ENCODE measurements at places on chromosomes 16 and 17.

GRCh38 chr17:17551361-17551760 is 40.1 kb downstream of the PEMT start:
- peak; percentile 80 for DNase-seq

GRCh38 chr17:79917902-79918484 is 78.8 kb upstream of the CBX4 start:
- DNase-seq = no peak

- no peak for DNase-seq
These were observed 223.8 kb downstream of the IRF8 start for GRCh38 chr16:86122681-86123342.

DNA sequence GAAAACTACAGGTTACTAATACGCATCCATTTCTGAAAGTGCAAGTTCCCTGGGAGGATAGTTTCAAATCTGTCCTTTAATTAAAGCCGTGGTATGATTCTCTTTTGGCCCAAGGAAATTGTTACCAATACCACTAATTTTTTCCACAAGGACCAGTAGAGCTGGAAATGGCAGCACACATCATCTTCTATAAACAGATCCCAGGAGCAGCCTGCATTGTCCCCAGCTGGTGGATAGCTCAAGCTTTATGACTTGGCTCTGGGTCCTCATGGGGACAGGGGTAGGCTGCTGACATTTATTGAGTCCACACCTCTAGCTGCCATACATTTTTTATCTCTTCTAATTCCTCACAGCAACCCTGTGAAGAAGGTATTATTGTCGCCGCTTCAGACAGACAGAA is 35.8 kb upstream of the BHLHA9 start:
- no peak for DNase-seq

DNA sequence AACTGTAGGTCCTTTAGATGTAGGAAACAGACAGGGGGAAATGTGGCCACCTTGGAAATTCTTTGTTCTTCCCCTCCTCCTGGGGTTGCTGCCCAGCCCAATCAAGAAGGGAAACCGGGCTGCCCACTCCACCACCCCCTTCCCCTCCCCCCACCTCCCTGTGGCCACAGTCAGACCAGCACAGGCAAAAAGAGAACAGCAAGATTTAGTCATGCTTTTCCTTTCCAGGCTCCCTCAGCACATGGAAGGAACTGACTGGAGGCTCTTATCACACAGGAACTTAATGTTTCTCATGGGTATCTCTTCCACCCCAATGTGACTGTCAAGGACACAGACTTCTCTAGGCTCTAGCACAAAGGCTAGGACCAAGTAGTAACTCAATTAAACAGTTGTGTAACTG is 3.0 kb upstream of the CCL1 start:
- no peak for DNase-seq

DNA sequence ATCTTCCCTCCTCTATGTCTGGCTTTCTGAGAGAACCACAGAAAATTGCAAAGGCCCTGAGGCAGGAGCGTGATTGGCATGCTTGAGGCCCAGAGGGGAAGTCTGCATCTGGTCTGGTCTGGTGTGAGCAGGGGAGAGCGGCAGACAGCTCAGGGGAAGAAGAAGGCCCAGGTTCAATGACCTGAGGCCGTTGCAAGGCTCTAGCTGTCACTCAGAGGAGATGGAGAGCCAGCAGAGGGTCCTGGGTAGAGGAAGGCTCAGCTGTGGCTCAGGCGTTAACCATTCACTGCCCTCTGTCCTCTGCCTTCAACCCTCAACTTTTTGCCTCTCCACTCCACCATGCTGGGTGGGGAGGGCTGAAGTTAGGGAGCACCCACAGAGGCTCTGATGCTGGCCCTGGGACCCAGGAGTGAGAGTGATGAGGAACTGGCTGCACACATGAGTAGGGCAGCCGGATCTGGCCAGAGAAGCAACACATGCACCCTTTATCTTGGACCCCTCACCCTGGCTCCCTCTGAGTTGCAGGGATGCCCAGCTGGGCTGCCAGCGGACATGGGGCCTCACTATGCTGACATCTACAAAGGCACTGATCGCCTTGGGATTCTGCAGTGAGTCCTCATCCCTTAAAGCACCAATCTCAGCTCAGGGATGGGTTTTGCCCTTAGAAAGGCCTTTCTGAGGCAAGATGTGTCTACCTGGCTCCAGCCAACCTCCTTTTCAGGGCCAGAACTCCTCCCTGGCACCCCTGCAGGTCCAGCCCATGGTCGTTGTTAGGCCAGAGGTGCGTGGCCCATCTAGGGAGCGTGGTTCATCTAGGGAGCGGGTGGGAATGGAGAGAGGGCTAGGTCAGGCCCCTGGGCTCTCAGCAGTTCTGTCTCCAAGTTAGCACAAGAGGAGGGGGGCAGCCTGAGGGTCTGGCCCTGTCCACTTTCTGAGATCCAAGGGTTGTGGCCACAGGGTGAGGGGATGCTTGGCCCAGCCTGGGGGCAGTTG is 7.7 kb upstream of the KRTAP17-1 start:
- DNase-seq = no peak

GRCh38 chr16:12459391-12460063 is 344.2 kb downstream of the CPPED1 start:
- DNase-seq = no peak

DNA sequence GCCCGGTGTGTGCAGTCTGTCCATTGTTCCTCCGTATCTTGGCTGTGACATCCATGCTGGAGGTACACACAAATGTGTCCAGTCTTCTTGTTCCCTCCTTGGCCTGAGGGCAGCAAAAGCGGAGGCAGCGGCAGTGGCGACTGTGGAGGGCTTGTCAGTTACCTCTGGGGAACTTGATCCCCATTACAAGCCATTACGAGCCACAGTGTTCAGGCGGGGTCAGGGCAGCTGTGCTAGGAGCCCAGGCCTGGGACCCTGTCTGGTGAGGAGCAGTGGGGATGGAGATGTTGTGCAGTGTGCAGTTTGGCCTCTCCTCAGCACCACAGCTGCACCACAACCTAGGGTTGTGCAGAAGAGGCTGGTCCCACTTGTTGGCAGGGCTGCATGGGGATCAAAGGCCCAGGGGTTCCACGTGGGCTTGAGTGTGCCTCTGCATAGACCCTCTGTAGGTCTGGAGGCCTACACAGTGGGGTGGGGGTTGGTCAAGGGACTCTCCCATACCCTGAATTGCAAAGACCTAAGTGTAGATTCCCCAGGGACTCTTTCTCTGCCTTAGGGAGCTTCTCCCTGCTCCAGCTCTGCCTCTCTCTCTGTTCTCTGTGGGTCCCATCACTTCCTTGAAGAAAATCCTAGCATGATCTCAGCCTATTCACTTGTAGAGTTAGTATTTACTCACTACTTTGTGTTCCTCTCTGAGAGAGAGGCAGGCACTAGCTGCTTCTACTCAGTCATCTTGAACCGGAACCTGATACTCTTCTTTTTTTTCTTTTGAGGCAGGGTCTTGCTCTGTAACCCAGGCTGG is 58.8 kb downstream of the SLFN11 start:
- DNase-seq = peak; percentile 14

GRCh38 chr17:67946513-67946912 is 49.8 kb downstream of the C17orf58 start:
- DNase-seq = no peak

DNA sequence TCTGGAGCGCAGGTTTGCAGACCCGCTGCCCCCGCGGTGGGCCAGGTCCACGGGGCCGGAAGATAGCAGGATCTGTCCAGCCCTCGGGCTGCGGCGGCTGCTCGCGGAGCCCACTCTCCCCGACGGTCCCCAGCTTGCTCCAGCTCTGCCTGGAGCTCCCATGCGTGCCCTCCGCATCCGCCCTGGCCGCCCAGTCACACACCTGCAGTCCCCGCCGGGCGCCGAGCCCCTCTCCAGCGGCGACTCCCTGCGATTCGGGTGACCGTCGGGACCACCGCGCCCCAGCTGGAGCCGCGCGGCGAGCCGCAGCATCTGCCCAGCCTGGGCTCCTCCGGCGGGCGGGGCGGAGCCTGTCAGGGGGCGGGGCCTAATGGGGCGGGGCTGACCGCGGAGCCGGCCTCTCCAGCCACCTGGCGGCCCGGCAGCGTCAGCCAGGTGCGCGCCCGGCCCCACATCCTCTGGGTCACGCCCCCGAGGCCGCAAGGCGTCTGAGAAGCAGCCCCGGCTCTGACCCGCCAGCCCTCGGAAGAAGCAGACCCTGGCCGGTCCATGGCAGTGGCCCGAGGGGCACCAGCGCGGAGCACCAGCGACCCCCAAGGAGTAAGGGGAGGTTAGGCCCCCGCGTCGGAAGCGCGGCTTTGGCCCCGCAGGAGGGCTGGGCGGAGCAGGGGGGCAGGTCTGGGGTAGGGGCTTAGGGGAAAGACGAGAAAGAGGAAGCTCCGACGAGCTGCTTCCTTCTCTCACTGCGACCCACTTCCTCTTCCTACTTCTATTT is at the start of gene PIK3R5:
Gene PIK3R5 (minus strand): TSS at position 314 of the 775 bp plus-strand sequence. CDS start 54,213 bp downstream, outside the sequence.
- DNase-seq = peak; percentile 44

DNA sequence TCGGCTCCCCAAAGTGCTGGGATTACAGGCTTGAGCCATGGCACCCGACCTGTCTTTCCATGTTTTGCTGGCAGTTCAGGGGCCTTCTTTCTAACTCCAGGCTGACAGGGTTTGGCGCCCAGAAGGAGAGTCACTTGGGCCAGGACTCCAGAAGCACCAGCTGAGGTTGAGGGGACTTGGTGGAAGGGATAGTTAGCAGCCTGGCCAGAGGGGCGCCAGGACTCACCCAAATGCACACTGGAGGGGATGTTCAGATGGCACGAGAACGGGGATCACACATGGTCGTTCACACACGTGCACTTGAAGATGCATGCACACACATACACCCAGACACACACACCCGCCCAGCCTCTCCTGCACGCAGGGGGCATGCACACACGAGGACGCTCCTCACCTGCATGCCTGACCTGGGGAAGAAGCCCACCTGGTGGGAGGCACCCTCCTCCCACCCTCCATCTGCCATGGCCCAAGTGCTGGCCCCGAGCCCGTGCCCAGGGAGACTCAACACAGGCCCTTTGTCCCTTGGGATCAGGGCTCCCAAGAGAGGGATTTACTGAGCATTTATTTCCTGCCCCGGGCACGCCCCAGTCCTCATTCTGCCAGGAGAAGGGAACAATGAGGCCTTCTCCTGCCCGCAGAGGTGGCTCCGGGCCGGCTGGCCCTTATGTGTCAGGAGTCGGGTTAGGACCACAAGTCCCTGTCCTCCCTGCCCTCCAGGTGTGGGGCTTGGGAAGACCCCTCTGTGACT is 2.3 kb upstream of the PRSS21 start:
- no peak for DNase-seq

DNA sequence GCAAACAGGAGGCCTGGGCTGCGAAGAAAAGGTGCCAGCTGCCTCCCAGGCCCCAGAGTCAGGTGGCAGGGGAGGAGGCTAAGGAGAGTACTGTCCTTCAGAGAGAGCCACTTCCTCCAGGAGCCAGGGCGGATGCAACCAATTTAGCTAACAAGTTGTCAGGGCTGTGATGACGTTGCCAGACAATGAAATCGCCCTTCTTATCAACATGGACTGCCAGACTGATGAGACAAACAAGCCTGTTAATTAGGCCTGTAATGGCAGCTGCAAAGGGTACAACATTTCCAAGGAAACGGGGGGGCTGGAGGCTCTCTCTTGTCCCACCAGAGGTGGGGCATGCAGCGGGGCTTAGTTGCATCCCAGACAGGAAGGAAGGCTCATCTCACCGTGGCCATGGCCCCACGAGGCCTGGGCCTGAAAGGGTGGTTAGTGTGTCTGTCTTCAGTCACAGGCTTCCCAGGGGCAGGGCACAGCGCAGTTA is 111.8 kb downstream of the SDK2 start:
- peak; percentile 73 for DNase-seq

DNA sequence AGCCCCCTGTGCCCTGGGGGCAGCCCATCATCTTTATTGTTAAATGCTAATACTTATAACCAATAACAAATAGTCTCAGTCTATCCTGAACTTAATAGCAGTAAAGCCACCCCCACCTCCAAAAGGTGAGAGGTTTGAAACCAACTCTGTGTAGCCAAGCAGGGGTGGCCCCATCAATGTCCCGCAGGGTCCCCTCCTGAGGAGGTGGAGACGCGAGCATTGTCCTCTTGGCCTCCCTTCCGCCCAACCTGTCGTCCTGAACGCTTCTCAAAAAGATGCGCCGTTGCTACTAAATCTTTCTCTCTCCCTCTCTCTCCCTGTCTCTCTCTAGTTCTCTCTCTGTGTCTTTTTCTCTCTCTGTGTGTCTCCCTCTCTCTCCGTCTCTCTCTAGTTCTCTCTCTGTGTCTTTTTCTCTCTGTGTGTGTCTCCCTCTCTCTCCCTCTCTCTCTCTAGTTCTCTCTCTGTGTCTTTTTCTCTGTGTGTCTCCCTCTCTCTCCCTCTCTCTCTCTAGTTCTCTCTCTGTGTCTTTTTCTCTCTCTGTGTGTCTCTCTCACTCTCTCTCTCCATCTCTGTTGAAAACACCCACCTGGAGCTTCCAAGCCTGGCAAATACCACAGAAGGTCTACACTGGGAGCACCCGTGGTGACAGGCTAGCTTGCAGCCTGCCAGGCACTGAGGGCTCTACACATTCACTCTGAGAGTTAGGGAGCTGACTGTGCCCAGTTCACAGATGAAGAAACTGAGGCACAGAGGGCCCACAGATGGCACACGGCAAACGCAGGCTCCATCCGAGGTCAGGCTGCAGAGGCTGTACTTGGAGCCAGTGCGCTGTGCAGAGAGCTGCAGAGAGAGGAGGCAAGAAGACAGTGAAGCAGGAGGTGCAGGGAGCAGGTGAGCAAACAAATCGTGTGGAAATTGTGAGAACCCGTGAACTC is 185.9 kb downstream of the C16orf95 start:
- no peak for DNase-seq
